LHCN-M2 (cell line): ENCODE measurements at places on chromosomes 16 and 17. TPM values are rescaled to one million over a fixed set of nuclear protein-coding genes. Genes with fewer than 3 reads are reported as not detected.

GRCh38 chr16:79434771-79435170 lies 165.8 kb downstream of the MAF start:
- no peak for DNase-seq

DNA sequence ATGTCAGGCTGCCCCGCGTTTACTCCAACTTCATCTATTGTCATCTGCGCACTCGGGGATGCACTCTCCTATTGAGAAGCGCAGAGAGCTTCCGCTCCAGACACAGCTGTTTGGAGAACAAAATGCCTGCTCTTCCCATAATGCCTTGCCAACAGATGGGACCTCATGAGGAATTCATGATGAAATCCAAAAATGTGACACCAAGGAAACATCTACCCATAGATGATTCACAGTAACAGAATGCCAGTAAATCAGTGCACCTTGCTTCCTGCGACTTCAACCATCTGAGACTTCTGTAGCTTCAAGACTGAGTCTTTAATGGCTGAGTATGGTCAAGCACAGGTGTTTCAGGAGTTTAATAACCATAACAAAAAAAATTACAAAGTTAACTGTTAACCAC lies 1144.9 kb upstream of the GOT2 start:
- DNase-seq = peak; percentile 19

GRCh38 chr16:81366316-81366932 lies 51.7 kb downstream of the GAN start:
- DNase-seq = peak; percentile 42

DNA sequence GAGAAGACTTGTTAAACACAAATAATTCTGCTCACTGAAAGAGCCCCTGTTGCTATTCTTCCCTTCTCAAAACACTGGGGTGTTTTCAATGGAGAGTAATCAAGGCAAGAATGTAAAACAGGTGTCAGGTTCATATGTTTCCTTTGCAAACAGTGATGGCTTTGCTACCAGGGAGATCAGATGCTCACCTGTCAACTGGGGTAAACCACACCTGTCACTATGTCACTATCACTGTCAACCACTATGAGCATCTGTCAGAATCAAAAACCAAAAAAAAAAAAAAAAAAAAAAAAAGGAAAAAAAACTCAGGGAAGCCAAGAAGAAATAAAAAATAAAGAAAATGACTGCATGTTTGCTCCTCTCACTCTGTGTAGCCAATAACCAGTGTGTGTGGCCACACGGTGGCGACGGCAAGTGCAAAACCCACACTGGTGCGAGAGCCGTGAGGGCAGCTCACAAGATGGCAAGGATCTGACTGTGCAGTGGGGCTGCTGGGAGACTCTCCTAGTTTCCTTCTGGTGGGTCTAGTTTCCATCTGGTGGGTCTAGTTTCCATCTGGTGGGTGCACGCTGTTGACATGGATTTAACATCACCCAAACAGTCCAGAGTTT lies 22.7 kb downstream of the USP22 start:
- DNase-seq = no peak

GRCh38 chr17:49687878-49688491 lies 10.1 kb upstream of the SPOP start:
- DNase-seq = peak; percentile 29

GRCh38 chr17:41559548-41559947 lies 12.3 kb downstream of the KRT9 start:
- DNase-seq = peak; percentile 6

- no peak for DNase-seq
Observed at GRCh38 chr16:31767267-31767666, 106.3 kb upstream of the ZNF267 start.

GRCh38 chr17:29665481-29665810 lies 42.7 kb upstream of the CORO6 start:
- no peak for DNase-seq

- no peak for DNase-seq
Observed at GRCh38 chr17:66849851-66850580, 15.1 kb downstream of the CACNG5 start.

GRCh38 chr17:70357190-70357589 lies 187.9 kb downstream of the KCNJ2 start:
- peak; percentile 24 for DNase-seq

DNA sequence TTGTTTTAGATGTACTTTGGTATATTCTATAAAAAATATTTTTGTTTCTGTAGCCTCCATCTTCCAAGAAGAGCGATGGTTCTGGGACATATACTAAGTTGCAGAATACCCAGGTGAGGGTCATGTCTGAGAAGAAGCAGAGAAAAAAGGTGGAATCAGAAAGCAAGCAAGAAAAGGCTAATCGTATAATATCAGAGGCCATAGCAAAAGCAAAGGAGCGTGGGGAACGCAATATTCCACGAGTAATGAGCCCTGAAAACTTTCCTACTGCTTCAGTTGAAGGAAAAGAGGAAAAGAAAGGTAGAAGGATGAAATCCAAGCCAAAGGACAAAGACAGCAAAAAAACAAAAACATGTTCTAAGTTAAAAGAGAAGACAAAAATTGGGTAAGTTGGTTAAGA lies 154.6 kb downstream of the CHD9 start:
- no peak for DNase-seq

DNA sequence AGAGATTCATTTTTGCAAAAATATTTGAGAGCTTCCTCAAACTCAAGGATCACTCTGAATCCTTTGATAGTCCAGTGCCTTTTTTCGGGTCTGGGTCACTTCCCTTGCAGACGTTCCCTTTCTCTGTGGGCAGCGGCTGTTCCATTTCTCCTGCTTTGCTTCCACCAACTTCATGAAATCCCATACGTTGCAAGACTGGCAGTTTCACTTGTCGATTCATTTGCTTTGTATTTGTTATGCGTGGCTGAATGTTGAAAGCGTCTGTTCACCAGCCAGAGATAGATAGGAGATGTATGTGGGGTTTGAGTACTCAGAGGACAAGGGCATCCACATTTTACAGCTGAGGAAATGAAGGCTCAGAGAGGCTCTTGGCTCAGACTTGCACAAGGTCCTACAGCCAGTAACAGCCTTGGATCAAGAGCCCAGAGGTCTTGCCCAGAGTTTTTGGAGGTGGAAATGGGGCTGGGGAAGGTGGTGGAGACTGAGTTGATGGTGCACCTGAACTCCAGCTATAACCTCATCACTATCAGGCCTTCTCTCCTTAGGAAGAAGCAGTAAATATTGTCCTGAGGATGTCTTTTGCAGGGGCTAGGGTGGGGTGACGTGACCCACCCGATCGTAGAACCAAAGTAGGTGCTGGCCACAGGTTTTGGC lies 1.3 kb upstream of the CCDC102A start:
- DNase-seq = no peak

DNA sequence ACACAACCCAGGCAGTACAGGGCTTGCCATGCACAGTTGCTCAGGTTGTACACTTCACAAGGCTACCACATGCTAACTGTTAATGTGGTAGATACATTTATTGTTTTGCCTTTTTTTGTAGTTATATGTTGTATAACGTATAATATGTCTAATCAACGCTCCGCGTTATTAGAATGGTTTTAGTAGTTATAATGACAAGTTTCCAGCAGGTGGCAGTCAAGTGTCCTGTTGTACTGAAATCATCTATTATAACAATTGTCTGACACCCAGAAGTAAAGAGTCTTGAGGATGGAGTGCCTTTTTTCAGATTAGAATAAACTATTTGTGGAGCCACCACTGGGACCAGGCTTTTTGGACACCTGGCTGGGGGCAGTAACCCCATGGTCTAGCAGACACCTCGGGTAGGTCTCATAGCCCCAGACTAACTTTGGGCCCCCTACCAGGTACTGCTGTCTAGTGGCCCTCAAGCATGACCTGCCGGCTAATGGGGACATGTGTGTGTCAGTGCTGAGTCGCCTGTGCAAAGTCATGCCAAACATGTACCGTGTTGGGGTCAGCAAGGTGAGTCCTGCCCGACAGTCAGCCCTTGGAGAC lies 32.8 kb downstream of the MYO15A start:
- DNase-seq = peak; percentile 52

Gene GPR179
- total RNA-seq = under 0.01 TPM in 1 of 2 replicates, not detected in the other

Gene GLIS2
- total RNA-seq = 1.1 and 1.3 TPM in 2 replicates

Gene TPPP3
- 11.9 and 17.6 TPM in 2 replicates for total RNA-seq

Gene TBC1D3C
- total RNA-seq = 0.51 and 0.69 TPM in 2 replicates

Gene CDH8
- 0.32 and 3.0 TPM in 2 replicates for total RNA-seq

Gene SOX15
- 0.96 and 2.0 TPM in 2 replicates for total RNA-seq

Gene RHBDL3
- 0.57 and 0.71 TPM in 2 replicates for total RNA-seq

Gene TP53TG3F
- not detected in 2 replicates for total RNA-seq

Gene RSKR
- 3.5 and 6.1 TPM in 2 replicates for total RNA-seq
